ENCODE measurements at places on chromosomes 1 and 21. TPM values are rescaled to one million over a fixed set of nuclear protein-coding genes. Genes with fewer than 3 reads are reported as not detected.

The BTBD19 gene
- 97.9 TPM for polyA plus RNA-seq

The ICOSLG gene
- polyA plus RNA-seq, result 0.91 TPM

The KCNK2 gene
- polyA plus RNA-seq, result 0.08 TPM

The LAMC2 gene
- 0.23 TPM for polyA plus RNA-seq

The SEC22B gene
- polyA plus RNA-seq, result 14.2 TPM

The CD101 gene
- polyA plus RNA-seq, result 0.04 TPM

- no peaks in the 10 kb centered on the region for H3K4me1 ChIP-seq
- DNase-seq, result no peak
- H3K27ac ChIP-seq, result no peak overlapping the region
- H3K27me3 ChIP-seq, result no peaks in the 10 kb centered on the region
Observed at GRCh38 chr1:6090288-6090687, 44.6 kb downstream of the KCNAB2 start.

- H3K27me3 ChIP-seq, result no peaks in the 10 kb centered on the region
- DNase-seq, result no peak
- H3K4me3 ChIP-seq, result no peak overlapping the region
- no peaks in the 10 kb centered on the region for H3K4me1 ChIP-seq
- H3K27ac ChIP-seq, result no peak overlapping the region
Observed at GRCh38 chr21:17784604-17785402, 34.4 kb downstream of the C21orf91 start.

- H3K36me3 ChIP-seq, result no peaks in the 10 kb centered on the region
- H3K4me1 ChIP-seq, result no peaks in the 10 kb centered on the region
- no peak overlapping the region for H3K4me3 ChIP-seq
- H3K27me3 ChIP-seq, result no peaks in the 10 kb centered on the region
- no peak for DNase-seq
- H3K27ac ChIP-seq, result no peak overlapping the region
Observed at GRCh38 chr1:41558761-41559171, 74.3 kb upstream of the EDN2 start.

DNA sequence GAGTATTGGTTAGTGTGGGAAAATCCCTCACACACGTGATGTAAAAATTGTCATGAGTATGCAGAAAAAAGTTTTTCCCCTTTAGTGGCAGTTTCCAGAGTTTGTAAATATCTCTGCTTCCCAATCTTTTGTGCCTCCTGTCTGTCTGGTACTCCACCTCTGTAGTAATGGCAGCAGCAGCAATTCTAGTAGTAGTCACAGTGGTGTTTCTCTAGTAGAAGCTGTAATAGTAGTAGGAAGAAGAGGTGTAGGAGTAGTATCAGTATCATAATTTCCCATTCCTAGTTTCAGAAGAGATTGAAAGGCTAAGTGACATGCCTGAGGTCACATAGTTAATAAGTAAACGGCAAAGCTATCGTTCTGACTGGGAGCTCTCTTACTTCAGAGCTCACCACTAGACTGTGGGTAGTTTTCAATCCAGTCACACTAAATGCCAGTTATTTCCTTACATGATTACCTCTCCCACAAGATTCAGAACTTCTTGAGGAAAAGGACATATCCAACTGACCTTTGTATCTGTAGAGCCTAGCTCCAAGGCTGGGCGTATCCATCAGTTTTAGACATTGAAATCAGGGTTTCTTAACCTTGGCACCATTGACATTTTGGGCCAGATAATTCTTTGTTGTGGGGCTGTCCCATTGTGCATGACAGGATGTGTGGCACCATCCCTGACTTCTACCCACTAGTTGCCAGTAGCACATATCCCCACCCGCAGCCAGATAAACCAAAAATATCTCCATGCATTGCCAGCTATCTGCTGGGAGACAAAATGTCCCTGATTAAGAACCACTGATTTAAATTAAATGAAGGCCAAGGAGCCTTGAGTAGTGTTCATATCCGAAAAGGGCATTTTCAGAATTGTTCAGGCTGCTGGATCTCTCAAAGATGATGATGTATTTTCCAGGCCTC is 135.9 kb downstream of the FGGY start:
- no peak for DNase-seq
- no peak overlapping the region for H3K4me3 ChIP-seq
- H3K36me3 ChIP-seq, result no peaks in the 10 kb centered on the region
- H3K27ac ChIP-seq, result no peak overlapping the region
- H3K4me1 ChIP-seq, result no peaks in the 10 kb centered on the region
- H3K27me3 ChIP-seq, result no peaks in the 10 kb centered on the region

- H3K4me1 ChIP-seq, result peaks cover 9% of the 10 kb centered on the region
- no peaks in the 10 kb centered on the region for H3K27me3 ChIP-seq
- H3K4me3 ChIP-seq, result no peak overlapping the region
- no peak overlapping the region for H3K27ac ChIP-seq
- no peak for DNase-seq
Observed at GRCh38 chr1:9151328-9151860, 22.5 kb upstream of the GPR157 start.

GRCh38 chr1:41953291-41953690 is 34.6 kb upstream of the HIVEP3 start:
- H3K4me1 ChIP-seq, result peaks cover 35% of the 10 kb centered on the region
- no peaks in the 10 kb centered on the region for H3K36me3 ChIP-seq
- H3K27me3 ChIP-seq, result no peaks in the 10 kb centered on the region
- H3K27ac ChIP-seq, result no peak overlapping the region

- H3K4me1 ChIP-seq, result peaks cover 37% of the 10 kb centered on the region
- DNase-seq, result peak; percentile 42
- H3K36me3 ChIP-seq, result peaks cover 1% of the 10 kb centered on the region
- H3K27me3 ChIP-seq, result no peaks in the 10 kb centered on the region
- no peak overlapping the region for H3K4me3 ChIP-seq
- H3K27ac ChIP-seq, result peak overlapping the region; percentile 58
Observed at GRCh38 chr1:201602413-201603265, 63.7 kb downstream of the NAV1 start.

- no peaks in the 10 kb centered on the region for H3K27me3 ChIP-seq
- H3K4me3 ChIP-seq, result no peak overlapping the region
- H3K36me3 ChIP-seq, result peaks cover 33% of the 10 kb centered on the region
- H3K27ac ChIP-seq, result no peak overlapping the region
- DNase-seq, result no peak
Observed at GRCh38 chr1:30950053-30950452, 41.5 kb upstream of the SDC3 start.
